ENCODE measurements at places on chromosomes 1 and 21. TPM values are rescaled to one million over a fixed set of nuclear protein-coding genes. Genes with fewer than 3 reads are reported as not detected.

Gene GCSAML
- 0.23 TPM for total RNA-seq

Gene KRTAP12-2
- total RNA-seq, result not detected

Gene KCNJ15
- total RNA-seq, result 0.32 TPM

Gene GIPC2
- 1.2 TPM for total RNA-seq

Gene OR2L3
- not detected for total RNA-seq

Gene FCRL1
- not detected for total RNA-seq

Gene OLIG2
- not detected for total RNA-seq

Gene OR6N2
- total RNA-seq, result not detected

Gene FAM151A
- not detected for total RNA-seq

Gene IRF6
- 1.1 TPM for total RNA-seq

Gene ANGPTL3
- not detected for total RNA-seq

Gene PADI2
- 956 TPM for total RNA-seq

GRCh38 chr1:53410100-53410541, 49.1 kb upstream of the DMRTB1 start:
- DNase-seq, result no peak

DNA sequence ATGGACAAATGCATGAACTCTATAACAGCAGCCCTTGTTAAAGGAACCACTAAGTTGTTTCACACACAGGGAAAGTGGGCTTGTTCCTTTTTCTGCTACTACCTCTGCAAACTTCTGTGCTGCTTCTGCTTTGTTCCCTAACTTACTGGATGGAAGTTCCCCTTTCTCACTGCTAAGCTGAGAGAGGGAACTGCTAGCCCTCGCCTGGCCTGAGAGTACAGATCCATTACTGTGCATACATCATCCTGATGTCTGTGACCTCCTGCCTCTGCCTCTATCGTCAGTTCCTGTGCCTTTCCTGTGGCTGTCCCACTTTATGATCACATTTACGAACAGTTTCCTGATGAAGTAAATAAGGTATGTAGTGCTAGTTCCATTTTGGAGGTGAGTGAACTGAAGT, 3.5 kb downstream of the GNAT2 start:
- no peak for DNase-seq

- no peak for DNase-seq
Measured at GRCh38 chr1:41690331-41690730, 205.8 kb upstream of the EDN2 start.

- DNase-seq, result no peak
Measured at GRCh38 chr1:50268049-50268448, 155.2 kb downstream of the DMRTA2 start.

DNA sequence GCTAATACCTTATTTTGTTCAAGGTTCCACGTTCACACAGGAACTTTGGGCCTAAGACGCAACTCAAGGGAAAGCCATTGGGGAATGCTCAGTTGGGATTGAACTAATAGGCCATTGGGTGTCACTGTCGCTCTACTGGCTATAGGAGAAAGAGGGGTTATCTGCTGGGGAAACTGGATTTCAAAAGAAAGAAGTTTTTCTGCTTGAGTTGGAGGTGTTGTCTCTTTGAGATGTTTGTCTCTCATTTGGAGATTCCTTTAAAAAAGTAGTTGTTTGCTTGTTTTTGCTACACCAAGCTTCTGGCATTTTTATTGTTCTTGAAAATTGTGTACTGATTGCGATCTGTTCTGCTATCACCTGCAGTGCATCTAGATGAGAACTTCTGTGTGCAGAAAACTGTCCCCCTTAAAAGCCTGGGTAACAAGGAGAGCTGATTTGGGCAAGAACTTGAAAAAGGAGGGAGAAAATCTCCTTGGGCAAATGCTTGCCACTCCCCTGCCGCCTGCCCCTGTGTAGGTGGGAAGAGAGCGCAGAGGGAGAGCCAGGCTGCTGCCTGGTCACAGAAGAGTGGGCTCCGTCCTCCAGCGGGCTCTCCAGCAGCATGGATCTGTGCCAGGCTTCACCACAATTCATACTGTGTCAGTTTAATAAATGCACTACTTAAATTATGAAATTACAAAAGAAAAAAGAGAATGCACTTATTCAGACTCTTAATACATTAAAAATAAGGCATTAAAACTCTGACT, 39.9 kb downstream of the PEX14 start:
- DNase-seq, result no peak

DNA sequence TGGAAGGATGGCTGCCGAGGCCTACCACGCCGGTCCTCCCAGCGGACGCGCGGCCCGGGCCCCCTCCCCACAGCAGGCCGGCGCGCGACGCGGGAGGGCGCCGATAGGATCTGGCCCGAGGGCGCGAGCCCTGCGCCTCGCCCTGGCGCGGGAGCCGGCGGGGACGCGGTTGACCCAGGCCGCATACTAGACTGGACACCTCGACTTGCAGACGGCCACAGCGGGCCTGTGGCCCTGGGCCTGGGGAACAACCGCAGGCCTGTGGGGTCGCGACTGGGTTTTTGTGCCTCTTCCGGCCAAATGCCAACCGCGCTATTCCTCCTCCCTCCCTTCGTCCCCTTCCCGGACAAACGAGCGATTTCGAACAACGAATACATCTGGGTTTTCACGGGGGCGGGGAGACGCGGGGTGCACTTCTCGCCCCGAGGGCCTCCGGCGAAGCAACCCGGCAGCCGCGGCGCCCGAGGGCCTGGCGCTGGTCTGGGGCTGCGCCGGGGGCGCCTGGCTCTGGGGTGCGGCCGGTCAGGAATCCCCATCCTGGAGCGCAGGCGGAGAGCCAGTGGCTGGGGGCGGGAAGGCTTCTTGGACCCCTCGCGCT, 2.4 kb downstream of the NHLH2 start:
- no peak for DNase-seq

- no peak for DNase-seq
Measured at GRCh38 chr1:79128722-79129121, 122.2 kb upstream of the ADGRL4 start.

DNA sequence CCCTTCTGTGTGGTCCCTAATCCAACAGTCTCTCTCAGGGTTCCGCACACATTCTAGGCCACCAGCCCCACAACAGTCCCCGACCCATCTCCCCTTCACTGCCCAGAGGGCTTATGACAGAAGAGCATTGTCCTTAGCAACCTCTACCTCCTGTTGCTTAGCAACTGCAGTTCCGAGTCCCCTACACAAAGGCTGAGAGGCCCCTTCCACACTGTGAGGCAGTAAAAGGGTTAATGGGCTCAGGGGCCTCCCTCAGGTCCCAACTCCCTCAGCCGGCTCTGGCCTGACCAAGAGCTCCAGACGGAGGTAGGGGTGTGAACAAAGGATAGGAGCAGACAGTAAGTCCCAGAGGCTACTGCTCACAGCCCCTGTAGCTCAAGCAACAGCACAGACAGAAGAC, 4.3 kb downstream of the IGSF9 start:
- no peak for DNase-seq

DNA sequence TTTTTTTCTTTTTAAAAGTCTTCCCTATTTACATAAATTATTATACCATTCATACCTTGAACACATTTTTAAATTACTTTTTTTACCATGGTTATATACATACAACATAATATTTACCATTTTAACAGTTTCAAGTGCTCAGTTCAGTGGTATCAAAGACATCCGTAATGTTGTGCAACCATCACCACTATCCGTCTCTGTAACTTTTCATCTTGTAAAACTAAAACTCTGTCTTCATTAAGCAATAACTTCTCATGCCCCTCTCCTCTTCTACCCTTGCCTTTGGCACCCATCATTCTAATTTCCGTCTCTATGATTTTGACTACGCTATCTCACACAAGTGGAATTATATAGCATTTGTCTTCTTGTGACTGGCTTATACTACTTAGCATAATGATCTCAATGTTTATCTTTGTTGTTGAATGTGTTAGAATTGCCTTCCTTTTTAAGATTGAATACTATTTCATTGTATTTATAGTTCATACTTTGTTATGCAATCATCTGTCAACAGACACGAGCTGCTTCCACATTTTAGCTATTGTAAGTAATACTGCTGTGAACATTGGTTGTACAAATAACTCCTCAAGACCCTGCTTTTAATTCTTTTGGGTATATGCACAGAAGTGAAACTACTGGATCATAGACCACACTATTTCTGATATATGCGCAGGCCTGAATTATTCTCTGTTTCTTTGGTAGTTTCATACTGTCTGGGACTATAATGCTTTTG, 689.5 kb upstream of the NCAM2 start:
- DNase-seq, result no peak

GRCh38 chr1:221851336-221851735, 109.4 kb upstream of the DUSP10 start:
- no peak for DNase-seq

DNA sequence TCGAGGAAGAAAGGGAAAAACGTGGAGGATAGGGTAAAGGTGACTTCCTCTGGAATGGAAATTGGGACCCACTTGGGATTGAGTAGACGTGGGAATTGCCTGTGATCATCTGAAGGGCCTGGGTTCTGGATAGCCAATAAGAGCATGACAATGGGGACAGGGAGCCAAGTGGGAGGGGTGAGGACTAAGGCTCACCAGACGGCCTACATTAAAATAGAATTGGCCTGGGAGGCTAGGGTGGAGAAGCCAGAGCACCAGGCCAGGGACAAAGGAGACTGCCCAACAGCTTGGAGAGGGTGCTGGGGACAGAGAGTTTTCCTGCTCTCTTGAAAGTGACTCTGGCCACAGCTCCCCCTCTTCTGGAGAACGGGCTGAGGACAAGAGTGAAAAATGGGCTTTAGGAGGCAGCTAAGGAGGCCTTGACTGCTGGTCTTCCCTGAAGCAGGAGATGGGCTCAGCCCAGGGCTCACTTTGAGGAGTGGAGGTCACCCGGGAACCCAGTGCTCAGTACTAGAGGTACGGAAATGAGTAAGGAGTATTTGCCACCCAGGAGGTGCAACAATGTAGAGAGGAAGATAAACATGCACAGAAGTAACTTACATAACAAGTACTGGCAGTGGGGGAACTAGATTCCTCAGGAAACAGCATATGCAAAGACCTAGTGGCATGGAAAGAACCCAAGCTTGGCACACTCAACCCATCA, 18.8 kb downstream of the INKA2 start:
- peak; percentile 70 for DNase-seq

DNA sequence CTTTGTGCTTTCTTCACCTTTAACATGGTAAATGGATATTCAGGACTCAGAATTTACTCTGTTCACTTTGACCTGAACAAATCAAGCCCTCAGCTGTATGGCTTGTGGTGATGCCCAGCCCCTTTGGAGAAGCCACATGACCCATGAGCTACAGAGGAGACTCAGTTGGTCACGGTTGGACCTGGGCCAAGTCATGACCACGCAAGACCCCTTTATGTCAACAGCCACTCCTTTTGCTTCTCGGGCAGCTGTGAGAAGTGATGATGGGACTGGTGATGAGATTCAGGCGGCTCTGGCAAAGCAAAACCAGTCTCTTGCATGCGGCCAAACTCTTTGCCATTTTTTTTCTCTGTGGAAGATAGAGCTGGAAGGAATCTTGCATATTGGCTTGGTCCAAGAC, 96.5 kb upstream of the AJAP1 start:
- DNase-seq, result no peak

DNA sequence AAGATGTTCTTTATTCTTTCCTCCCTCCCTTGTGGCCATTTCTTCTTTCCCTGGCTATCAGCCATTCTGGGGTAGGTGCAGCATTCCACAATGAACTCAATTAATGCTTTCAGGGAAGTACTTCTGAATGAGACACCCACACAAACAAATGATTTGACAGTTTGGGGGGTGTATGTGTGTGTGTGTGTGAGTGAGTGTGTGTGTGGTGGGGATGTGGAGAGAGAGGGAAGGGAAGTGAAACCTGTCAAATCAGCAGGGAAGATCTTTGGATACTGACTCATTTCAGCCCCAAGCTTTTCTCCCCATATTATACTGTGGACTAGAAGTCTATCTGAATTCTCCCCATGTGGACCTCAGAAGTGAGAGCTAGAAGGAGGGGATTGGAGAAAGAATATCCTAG, 154.9 kb upstream of the CD34 start:
- DNase-seq, result no peak

DNA sequence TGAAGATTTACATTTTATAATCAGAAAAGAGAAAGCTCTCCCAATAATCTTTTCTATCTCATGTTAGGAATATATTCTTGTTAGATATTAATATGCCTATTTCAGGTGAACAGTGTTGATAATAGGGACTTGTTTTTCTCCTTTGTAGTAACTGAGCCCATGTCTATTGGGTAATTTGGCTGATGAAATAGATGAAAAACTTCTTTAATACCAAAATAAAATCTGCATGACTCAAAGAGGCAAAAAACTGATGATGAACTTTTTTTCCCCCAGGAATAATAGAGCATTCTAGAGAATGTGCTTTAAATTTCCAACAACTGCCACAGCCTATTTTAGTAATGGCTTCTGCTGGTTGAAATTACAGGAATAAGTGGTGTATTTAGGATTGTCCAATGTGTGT, 178.9 kb upstream of the GREM2 start:
- no peak for DNase-seq

GRCh38 chr1:1605724-1606123, 5.8 kb upstream of the FNDC10 start:
- DNase-seq, result no peak

DNA sequence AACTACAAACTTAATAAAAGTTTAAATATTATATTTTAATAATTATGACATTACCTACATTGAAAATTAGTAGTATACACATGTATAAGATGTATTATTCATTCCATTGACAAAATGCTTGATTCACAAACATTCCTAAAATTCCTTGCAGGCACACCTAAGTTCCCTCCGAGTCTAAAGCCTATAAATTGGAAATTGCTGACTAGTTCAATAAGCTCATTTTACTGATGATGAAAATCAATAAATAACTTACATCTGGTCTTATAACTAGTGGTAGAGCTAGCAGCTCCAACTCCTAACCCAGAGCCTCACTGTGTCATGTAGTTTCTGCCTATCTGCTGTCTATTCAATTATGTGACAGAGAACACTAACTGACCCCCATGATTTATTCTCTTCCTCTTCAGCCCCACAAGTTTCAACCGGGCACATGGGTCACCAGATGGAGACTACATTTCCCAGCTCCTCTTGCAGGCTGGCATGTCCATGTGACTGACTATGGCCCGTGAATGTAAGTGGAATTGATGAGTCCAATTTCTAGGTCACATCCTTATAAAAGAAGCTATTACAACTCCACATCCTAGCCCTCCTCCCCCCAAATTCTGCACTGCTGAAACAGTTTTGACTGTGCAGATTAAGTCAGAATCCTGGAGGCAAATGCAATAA, 29.6 kb upstream of the LRRC8D start:
- no peak for DNase-seq

GRCh38 chr1:111052246-111052645, 87.6 kb downstream of the DRAM2 start:
- DNase-seq, result no peak

- DNase-seq, result no peak
Measured at GRCh38 chr1:227170361-227171166, 147.7 kb downstream of the CDC42BPA start.
